Osteoblast (primary cell): ENCODE measurements at places on chromosomes 13 and 19. TPM values are rescaled to one million over a fixed set of nuclear protein-coding genes. Genes with fewer than 3 reads are reported as not detected.

Gene NLRP8
- not detected in 2 replicates for total RNA-seq

Gene GRIK5
- total RNA-seq, result under 0.01 TPM in 2 replicates

Gene MISP
- total RNA-seq, result 0.36 and 0.59 TPM in 2 replicates

Gene ZC3H4
- 10.9 and 14.1 TPM in 2 replicates for total RNA-seq

Gene KASH5
- not detected in 2 replicates for total RNA-seq

Gene TPTE2
- not detected in 2 replicates for total RNA-seq

Gene HSH2D
- total RNA-seq, result 0.36 TPM in 1 of 2 replicates, not detected in the other

Gene POGLUT2
- 15.9 and 18.0 TPM in 2 replicates for total RNA-seq

Gene EEF2
- total RNA-seq, result 2,656 and 2,968 TPM in 2 replicates

Gene CYP2B6
- total RNA-seq, result not detected in 2 replicates

Gene LILRA1
- not detected in 2 replicates for total RNA-seq

Gene CYP4F11
- total RNA-seq, result not detected in 2 replicates

Gene FFAR3
- not detected in 2 replicates for total RNA-seq

Gene ELANE
- 0.36 and 0.59 TPM in 2 replicates for total RNA-seq

Gene TSSK6
- total RNA-seq, result 2.7 and 4.3 TPM in 2 replicates

Gene CEACAM21
- total RNA-seq, result not detected in 2 replicates

Gene STAP2
- total RNA-seq, result 2.4 and 2.5 TPM in 2 replicates
